ENCODE measurements at places on chromosomes 11 and 22.

GRCh38 chr22:29382580-29383302, 5.6 kb downstream of the AP1B1 start:
- DNase-seq, result no peak

GRCh38 chr11:94472916-94473799, 20.5 kb downstream of the MRE11 start:
- DNase-seq, result no peak

DNA sequence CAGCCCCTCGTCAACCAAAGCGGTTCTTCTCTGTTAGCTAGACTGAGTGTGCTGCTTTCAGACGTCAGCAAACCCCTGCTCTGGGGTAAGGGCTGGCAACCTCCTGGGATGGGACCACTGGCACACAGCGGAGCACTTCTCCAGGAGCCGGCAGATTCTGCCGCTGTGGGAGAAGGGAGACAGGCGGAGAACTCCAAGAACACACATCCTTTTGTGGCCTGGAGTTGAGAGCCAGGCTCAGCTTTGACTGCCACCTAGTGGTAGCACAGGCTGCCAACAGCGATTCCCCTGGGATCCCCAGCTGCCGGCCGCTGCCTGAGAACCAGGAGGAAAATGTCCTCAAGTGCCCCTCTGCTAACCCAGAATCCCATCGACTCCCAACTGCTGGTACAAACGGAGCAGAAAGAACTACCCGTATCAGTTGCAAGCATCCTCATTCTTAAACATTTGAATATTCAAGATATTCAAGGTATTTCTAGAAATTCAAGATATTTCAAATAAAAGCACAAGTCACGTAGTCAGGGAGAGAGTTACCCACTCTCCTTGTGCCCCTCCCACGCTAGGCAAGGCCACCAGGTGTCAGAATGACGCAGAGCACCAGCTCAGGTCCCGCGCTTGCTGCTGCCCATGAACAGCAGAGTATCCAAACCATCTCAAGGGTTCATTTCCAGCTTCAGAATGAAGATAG, 4.9 kb downstream of the LTO1 start:
- peak; percentile 34 for DNase-seq

DNA sequence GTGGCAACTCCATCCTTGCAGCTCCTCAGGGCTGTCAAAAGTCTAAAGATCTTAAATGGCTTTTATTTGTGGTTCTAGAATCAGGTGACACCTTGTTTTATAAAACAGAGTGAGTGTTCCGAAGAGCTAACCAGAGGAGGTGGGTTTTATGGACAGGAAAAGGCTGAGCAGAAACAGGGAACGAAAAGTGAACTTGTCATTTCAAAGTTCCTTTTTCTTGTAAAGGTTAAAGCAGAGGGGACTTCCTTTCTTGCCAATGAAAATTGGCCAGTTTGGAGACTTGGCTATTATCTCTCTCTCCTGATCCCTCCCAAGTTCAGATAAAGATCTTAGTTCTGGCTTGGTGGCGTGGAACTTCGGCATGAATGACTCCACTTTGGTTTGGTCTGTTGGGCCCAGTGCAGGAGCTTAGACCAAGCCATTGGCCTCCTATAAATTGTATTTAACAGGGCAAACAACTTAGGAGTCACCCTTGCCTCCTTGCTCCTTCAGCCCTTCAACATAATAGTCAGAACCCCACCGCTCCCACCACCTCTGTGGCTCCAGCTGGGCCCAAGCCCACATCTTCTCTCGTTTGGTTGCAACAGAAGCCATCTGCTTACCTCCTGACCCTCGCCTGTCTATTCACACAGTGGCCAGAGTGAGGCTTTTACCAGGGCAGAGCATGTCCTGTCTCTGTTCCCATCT, 102.4 kb upstream of the THY1 start:
- no peak for DNase-seq

GRCh38 chr11:72807021-72807693, 7.1 kb upstream of the ATG16L2 start:
- no peak for DNase-seq

DNA sequence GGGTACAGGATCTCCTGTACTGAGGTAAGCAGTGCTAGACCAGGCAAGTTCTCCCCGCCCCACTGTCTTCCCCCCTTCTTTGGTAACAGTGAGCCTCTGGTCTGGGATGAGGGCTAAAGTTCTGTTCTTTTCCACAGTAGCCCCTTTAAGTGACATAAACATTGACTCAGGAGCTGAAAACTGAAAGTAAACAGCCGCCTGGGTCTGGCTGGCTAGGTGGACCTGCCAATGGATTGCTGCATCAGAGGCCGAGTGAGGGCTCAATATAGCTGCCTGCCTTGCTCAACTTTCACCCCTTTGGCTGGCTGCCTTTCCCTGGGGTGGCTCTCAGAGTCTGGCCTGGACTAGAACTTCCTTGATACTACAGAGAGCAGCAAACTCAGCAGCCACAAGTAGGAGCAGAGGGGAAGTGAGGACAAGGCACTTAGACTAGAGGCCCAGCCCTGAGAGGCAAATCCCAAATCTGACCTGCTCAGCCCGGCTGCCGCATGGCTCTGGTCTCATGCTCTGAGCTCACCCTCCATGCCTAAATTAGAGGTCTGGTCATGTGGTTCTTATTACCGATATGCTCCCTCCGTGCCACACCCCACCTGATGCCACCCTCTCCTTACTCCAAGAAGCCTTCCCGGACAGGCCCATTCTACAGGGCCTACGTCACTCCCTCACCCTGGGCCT, 9.6 kb upstream of the UCP3 start:
- DNase-seq, result peak; percentile 27

DNA sequence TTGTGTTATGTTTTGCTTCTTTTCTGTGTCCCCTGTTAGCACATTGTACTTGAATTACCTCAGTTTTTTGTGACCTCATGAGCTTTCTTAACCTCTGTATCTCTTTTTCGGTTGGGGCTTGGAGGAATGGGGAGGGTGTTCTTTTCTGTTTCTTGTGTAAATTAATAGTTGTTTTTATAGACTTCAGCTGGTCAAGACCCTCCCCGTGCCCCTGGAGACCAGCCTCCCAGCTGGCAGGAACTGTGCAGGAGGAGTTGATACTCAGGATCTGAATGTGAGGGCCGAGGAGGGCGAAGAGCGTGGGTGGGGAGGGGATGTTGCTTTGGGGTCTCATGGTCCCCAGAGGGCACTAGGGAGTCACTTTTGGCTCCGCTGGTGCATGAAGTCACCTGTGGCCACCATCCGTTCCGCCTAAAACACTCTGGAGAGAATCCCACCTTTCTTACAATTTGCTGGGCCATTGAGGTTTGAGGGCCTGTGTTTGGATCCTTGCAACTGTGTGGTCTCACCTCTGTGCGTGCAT, 44.3 kb upstream of the NNMT start:
- no peak for DNase-seq

- DNase-seq, result no peak
These were observed 56.6 kb downstream of the ZNRF3 start for GRCh38 chr22:28939932-28940331.

GRCh38 chr22:35522225-35523149, 18.1 kb upstream of the RASD2 start:
- DNase-seq, result no peak

DNA sequence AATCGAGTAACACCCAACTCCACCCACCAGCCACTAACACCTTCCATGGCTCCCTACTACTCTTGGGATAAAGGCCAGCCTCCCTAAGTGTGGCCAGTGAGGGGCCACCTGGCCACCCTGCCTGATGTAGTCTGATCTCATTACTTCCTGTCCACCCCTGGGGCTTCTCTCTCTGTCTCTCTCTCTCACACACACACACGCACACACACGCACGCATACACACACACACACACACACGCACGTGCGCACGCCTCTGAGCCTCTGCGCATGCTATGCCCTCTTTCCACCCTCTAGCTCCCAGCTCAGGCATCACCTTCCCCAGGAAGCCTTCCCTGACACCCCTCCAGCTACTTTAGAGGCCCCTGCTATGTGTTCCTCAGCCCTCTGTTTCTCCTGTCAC, 3.9 kb downstream of the MFNG start:
- no peak for DNase-seq

- DNase-seq, result no peak
These were observed 32.7 kb downstream of the METTL15 start for GRCh38 chr11:28140689-28141455.

GRCh38 chr22:42892156-42892555, 35.1 kb upstream of the ARFGAP3 start:
- DNase-seq, result no peak

All from hypothalamus (tissue), 51 donors.